M059J (cell line): ENCODE measurements at places on chromosomes 12 and 14. TPM values are rescaled to one million over a fixed set of nuclear protein-coding genes. Genes with fewer than 3 reads are reported as not detected.
A peak's percentile ranks its signal among the peaks of the same experiment; 100 is the strongest.

The TAS2R30 gene
- 0.89 TPM in 1 of 2 replicates, not detected in the other for total RNA-seq

The KERA gene
- not detected in 2 replicates for total RNA-seq

The CLEC9A gene
- 0.07 TPM in 1 of 2 replicates, not detected in the other for total RNA-seq

The LTB4R2 gene
- total RNA-seq = 0.64 and 1.2 TPM in 2 replicates

The APOF gene
- not detected in 2 replicates for total RNA-seq

- no peak for DNase-seq
Observed at GRCh38 chr14:87940894-87941293, 52.1 kb downstream of the GALC start.

GRCh38 chr14:67461341-67461985 lies 27.1 kb downstream of the TMEM229B start:
- DNase-seq = peak; percentile 31

DNA sequence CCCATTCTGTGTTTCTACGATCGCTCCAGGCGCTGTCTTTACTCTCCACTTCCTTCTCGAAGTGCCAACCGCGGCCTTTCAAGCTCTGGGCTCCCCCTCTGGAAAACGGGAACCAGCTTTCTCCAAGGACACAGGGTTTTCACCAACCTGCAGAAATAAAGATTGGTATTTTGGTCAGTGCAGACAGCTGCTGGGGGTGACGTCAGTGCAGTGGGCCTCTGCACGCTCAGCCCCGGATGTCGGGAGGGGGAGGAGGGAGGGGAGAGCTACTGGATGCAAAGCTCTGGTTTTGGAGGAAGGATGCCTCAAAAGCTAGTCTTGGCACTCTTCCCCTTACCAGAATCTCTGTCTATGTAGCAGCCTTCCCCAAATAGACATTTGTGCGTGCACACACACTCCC lies 19.9 kb downstream of the HRK start:
- peak; percentile 61 for DNase-seq

DNA sequence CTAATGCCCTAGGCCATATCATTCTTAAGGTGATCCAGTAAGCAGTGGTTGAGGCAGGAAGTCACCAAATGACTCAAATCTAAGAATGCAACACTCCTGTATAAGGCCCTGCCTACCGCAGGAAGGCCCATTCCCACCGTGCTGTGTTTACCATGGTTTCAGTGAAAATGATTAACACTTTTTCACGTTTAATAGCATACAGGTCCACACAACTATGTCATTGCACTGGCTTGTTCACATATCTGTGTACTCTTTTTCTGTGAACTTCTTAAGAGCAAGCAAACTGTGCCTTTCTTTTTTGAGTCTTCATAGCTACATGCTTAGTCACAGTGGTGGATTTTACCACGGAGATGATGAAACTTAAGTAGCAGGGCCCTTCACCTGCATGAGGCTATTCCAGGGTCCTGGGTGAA lies 214.9 kb downstream of the CNTN1 start:
- no peak for DNase-seq

DNA sequence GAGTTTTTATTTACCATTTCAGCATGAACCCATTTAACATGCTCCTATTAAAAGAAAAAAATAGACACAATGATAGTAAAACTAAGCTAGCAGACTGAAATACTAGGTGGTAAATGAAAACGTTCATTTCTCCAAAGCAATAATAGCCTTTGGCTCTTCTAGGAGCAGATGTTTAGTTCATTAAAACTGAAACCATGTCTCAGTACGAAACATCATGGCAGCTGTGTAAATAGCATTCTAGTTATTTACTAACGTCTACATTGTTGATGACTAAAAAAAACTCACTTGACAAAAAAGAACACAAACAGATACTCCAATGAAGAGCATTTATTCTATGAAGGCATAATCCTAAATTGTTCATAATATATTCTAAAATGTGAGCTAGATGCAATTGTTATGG lies 17.9 kb downstream of the RECQL start:
- no peak for DNase-seq

- peak; percentile 58 for DNase-seq
Observed at GRCh38 chr12:5083955-5084849, 40.5 kb downstream of the KCNA5 start.

- DNase-seq = no peak
Observed at GRCh38 chr12:21771311-21771710, 3.2 kb downstream of the KCNJ8 start.

- DNase-seq = no peak
Observed at GRCh38 chr12:30761730-30762129, 7.0 kb upstream of the CAPRIN2 start.

- no peak for DNase-seq
Observed at GRCh38 chr12:107649661-107650061, 35.9 kb upstream of the PWP1 start.

DNA sequence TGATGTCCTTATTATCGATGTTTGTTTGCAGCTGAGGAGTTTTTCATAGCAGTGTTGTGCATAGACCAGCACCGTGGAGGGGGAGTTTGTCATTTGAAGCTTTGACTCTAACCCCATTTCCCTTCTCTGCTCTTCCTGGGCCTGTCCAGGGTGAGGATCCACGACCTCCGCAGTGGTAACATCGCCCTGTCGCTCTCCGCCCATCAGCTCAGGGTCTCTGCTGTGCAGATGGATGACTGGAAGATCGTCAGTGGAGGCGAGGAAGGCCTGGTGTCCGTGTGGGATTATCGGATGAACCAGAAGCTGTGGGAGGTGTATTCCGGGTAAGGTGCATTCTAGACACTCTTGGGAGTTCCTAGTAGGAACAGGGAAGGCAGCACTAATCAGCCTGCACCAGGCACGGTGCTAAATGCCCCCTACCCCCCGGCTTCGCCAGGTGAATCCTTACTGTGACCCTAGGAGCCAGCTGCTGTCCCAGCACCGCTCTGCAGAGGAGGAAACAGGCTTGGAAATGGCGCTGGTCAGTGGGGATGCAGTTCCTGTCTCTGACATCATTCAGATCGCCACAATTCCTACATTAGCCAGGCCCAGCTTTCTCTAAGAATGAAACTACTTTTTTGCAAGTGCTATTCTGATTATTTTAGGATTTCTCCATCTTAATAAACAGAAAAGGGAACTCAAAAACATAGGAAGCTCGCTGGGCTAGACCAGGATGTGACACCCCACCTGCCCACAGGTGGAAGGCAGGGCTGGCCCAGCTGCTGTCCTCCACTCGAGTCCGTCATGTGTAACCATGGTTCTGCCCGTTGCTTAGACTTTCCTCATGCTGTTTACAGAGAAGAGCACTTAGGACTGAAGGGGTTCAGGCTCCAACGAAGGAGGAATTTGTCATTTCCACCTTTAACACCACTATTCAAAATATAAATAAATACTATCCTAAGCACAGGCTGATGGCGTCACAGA lies 74.9 kb downstream of the TESC start:
- no peak for DNase-seq

GRCh38 chr14:89504602-89505313 lies 87.7 kb upstream of the FOXN3 start:
- peak; percentile 77 for DNase-seq
